ENCODE measurements at places on chromosomes 3 and 15.

DNA sequence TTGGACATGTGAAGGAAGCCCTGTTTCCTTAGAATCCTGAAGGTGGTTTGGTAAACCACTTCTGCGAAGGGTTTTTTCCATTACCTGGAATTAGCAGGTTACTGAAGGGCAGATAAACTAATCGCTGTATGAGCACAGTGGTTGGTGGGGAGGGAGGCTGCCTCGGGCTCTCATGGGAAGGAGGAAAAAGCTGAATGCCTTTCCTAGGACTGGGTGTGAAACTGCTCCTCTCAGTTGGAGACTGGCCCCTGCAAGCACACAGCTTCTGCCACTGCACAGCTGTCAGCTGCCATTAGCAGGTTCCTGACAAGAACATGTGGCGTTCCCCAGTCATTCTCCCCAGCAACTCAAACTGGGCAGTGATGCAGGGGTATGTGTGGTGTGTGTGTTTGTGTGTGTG, 376.3 kb downstream of the GAP43 start:
- no peak for DNase-seq

GRCh38 chr3:107734317-107734716, 211.6 kb downstream of the BBX start:
- DNase-seq = no peak

DNA sequence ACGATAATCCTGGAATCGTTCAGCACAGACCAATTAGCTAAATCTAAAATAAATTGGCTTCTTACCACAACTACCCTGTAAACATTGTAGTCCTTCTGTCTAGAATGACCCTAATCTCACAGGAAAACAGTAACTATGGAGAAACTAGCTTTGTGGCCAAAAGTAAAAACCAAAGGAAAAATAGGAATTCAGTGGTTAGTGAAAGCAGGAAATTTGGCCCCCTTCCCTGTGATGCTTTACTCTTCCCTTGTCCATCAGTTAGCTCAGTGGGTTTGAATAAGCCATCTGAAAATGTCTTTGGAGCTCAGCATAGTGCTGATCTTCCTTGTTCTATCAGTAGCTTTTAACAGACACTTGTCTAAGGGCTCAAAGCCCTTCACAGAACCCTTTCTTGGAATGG, 1.6 kb downstream of the NMD3 start:
- no peak for DNase-seq

GRCh38 chr3:114144909-114145688, 33.8 kb downstream of the DRD3 start:
- no peak for DNase-seq

GRCh38 chr15:69502470-69503045, 49.9 kb downstream of the RPLP1 start:
- DNase-seq = no peak

GRCh38 chr3:74415731-74416130, 198.7 kb downstream of the CNTN3 start:
- no peak for DNase-seq

DNA sequence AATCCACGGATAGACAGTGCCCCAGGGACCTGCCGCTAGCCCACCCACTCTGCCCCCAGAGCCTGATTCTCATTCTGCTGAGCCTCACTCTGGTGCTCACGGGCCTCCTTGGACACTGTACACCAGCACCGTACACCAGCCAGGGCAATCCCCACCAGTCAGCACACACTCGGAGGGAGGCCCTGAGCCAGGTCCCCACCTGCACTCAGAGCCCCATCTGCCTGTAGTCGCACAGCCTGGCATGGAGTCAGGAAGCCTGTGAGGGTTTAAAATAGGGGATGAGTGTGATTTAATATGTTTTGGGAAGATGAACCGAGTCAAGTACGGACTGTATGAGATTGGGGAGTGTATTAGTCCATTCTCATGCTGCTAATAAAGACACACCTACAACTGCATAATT, 223.0 kb downstream of the SLCO3A1 start:
- DNase-seq = no peak

GRCh38 chr3:142904639-142905436, 16.0 kb upstream of the PCOLCE2 start:
- DNase-seq = no peak

- DNase-seq = no peak
Observed at GRCh38 chr3:81676706-81677456, 84.6 kb downstream of the GBE1 start.

DNA sequence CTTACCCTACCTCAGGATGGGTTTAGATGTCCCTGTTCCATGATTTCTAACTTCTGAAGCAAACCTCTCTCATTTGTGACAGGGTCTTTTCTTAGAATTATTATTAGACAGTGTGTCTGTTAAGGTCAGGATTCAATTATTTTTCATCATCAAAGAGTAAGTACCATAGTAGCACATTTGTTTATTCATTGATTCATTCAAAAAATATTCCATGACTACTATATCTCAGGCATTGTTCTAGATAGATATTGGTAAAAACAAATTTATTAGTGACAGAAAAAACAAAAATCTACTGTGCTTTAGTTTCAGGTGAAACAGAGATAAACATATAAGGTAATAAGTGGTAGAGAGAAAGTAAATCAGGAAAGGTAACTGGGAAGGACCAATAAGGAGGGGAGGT, 3.5 kb upstream of the PLOD2 start:
- DNase-seq = no peak

- DNase-seq = no peak
Observed at GRCh38 chr3:155581579-155581978, 163.3 kb downstream of the PLCH1 start.

Measured in C1 segment of cervical spinal cord (tissue), 14 donors.